ENCODE measurements at places on chromosomes 4 and X. TPM values are rescaled to one million over a fixed set of nuclear protein-coding genes. Genes with fewer than 3 reads are reported as not detected.

SERPINA7 gene
- total RNA-seq: not detected

TAPT1 gene
- total RNA-seq: 35.6 TPM

DNA sequence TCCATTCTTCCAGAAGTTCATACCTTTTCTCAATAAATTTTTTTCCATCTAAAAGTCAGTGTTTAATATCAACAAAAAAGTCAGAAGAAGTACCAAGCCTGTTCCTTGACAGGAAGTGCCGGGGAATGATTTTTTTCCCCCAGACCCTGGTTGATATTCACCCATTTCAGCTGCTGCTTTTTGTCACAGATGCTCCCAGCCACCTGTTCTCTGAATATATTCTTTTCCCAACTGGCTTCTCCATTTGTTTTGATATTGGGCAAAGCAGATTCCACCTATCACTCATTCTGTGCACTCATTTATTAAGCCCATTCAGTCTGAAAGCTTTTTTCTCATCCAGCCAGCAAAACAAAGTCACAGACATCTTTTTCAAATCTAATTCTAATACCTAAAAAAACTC is 139.9 kb downstream of the FRMPD4 start:
- H3K4me3 ChIP-seq: no peak overlapping the region
- no peaks in the 10 kb centered on the region for H3K36me3 ChIP-seq
- no peak for DNase-seq
- H3K27ac ChIP-seq: no peak overlapping the region
- no peaks in the 10 kb centered on the region for H3K27me3 ChIP-seq
- H3K4me1 ChIP-seq: no peaks in the 10 kb centered on the region

DNA sequence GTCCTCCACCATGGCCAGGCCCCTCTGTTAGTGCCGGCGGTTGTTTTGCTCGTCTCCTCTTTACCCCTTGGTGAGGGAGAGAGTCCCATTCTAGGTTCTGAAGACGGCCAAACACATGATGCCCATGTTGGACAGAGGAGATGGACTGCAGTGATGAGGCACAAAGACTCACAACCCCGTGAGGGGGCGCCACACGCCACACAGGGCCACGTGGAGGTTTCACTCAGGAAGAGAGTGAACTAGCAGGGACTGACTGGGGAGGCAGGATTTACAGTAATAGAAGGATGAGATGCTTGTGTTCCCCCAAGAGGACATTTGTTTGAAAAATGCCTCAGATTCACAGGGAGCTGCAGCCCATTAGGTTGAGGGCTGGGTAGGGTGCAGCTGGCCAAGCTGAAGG is 655.3 kb upstream of the FRG1 start:
- no peaks in the 10 kb centered on the region for H3K4me1 ChIP-seq
- H3K27ac ChIP-seq: no peak overlapping the region
- no peak overlapping the region for H3K4me3 ChIP-seq
- H3K36me3 ChIP-seq: no peaks in the 10 kb centered on the region
- no peak for DNase-seq

GRCh38 chr4:74638689-74639088 is 155.6 kb downstream of the BTC start:
- H3K27ac ChIP-seq: no peak overlapping the region
- no peak overlapping the region for H3K4me3 ChIP-seq
- H3K27me3 ChIP-seq: peaks cover 2% of the 10 kb centered on the region
- no peaks in the 10 kb centered on the region for H3K36me3 ChIP-seq
- H3K4me1 ChIP-seq: no peaks in the 10 kb centered on the region
- DNase-seq: no peak

ZNF157 gene
- 0.50 TPM for total RNA-seq

GRCh38 chrX:99719140-99719539 is 690.9 kb downstream of the PCDH19 start:
- H3K4me1 ChIP-seq: no peaks in the 10 kb centered on the region
- H3K36me3 ChIP-seq: no peaks in the 10 kb centered on the region
- no peaks in the 10 kb centered on the region for H3K27me3 ChIP-seq
- DNase-seq: no peak
- no peak overlapping the region for H3K4me3 ChIP-seq
- H3K27ac ChIP-seq: no peak overlapping the region

DNA sequence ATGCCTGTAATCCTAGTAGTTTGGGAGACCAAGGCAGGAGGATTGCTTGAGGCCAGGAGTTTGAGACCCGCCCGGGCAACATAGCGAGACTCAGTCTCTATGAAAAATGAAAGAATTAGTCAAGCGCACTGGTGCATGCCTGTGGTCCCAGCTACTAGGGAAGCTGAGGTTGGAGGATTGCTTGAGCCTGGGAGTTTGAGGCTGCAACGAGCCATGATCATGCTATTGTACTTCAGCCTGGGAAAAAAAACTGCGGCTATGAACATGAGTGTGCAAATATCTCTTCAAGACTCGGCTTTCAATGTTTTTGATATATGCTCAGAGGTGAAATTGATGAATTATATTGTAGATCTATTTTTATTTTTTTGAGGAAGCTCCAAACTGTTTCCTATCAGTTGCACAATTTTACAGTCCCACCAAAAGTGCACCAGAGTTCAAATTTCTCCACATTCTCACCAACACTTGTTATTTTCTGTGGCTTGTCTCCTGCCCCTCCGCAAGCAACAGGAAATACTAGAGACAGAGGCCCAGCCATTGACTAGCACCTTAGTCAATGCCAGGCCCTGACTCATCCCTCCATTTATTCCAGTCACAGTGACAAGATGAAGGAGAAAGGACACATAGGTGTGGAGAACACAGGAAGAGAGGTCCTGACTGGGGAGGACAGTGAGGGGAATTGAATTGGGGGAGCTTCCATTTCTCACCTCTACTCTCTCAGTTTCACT is 33.1 kb upstream of the ZNF41 start:
- no peak overlapping the region for H3K4me3 ChIP-seq
- no peaks in the 10 kb centered on the region for H3K36me3 ChIP-seq
- peaks cover 17% of the 10 kb centered on the region for H3K4me1 ChIP-seq
- no peaks in the 10 kb centered on the region for H3K27me3 ChIP-seq

SEPTIN6 gene
- total RNA-seq: 154 TPM

IL1RAPL1 gene
- not detected for total RNA-seq

GRCh38 chr4:23022032-23022431 is 329.3 kb downstream of the GBA3 start:
- no peaks in the 10 kb centered on the region for H3K36me3 ChIP-seq
- no peak for DNase-seq
- H3K27me3 ChIP-seq: no peaks in the 10 kb centered on the region
- no peaks in the 10 kb centered on the region for H3K4me1 ChIP-seq
- no peak overlapping the region for H3K4me3 ChIP-seq
- H3K27ac ChIP-seq: no peak overlapping the region

DNA sequence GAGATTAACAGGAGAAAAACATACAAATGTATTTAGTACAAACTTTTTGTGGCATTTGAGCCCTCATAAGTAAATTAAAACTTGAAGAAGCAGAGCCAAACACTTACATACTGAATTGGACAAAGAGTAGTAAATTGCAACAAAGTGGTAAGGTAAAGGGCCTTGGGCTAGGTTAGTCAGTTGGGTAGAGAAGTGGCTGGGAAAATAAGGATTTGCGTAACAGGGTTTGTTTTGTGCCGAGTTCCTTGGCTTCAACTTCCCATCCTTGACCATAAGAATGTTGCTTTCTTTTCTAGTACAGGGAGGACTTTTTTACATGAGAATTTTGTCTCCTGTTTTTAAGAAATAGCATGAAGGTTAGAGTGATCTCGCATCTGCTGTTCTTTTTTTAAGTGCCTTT is 33.3 kb upstream of the DSPP start:
- no peak for DNase-seq
- no peaks in the 10 kb centered on the region for H3K4me1 ChIP-seq
- no peak overlapping the region for H3K27ac ChIP-seq
- H3K4me3 ChIP-seq: no peak overlapping the region

GRCh38 chr4:11495291-11495690 is 66.6 kb upstream of the HS3ST1 start:
- H3K27me3 ChIP-seq: peaks cover 4% of the 10 kb centered on the region
- no peak for DNase-seq
- H3K4me3 ChIP-seq: no peak overlapping the region
- no peaks in the 10 kb centered on the region for H3K36me3 ChIP-seq
- H3K27ac ChIP-seq: no peak overlapping the region

DNA sequence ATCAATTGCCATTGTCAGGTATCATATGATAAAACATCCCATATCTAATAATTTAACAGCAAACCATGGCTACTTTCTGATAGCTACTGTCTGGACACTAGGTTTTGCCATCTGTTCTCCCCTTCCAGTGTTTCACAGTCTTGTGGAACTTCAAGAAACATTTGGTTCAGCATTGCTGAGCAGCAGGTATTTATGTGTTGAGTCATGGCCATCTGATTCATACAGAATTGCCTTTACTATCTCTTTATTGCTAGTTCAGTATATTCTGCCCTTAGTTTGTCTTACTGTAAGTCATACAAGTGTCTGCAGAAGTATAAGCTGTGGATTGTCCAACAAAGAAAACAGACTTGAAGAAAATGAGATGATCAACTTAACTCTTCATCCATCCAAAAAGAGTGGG is 7.0 kb downstream of the NPY5R start:
- no peaks in the 10 kb centered on the region for H3K4me1 ChIP-seq
- H3K36me3 ChIP-seq: no peaks in the 10 kb centered on the region
- H3K4me3 ChIP-seq: no peak overlapping the region

KIT gene
- not detected for total RNA-seq

DNA sequence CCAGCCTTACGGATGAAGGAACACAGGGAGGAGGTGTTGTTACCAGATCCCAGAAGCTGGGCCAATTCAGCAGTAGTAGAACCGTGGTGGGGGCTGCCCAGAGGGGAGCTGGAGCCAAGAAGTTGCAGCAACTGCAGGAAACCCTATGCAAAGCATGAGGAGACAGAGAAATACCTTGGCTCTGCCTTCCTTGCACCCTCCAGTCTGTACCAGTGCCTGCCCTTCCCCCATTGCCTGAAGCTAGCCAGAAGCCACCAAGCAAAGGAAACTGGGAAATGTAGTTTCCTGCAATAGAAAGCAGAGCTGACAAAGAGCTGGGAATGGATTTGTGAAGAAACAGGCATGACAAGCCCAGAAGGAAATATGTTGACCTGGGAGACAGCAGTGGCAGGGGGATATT is 108.7 kb upstream of the FUNDC1 start:
- H3K4me3 ChIP-seq: no peak overlapping the region
- no peak overlapping the region for H3K27ac ChIP-seq
- no peaks in the 10 kb centered on the region for H3K36me3 ChIP-seq
- H3K4me1 ChIP-seq: no peaks in the 10 kb centered on the region

NSG1 gene
- 9.1 TPM for total RNA-seq

GRCh38 chr4:163757219-163757618 is 262.7 kb downstream of the TMA16 start:
- H3K27me3 ChIP-seq: peaks cover 2% of the 10 kb centered on the region
- H3K4me3 ChIP-seq: no peak overlapping the region
- no peaks in the 10 kb centered on the region for H3K36me3 ChIP-seq
- H3K27ac ChIP-seq: no peak overlapping the region

RAB40AL gene
- not detected for total RNA-seq

DNA sequence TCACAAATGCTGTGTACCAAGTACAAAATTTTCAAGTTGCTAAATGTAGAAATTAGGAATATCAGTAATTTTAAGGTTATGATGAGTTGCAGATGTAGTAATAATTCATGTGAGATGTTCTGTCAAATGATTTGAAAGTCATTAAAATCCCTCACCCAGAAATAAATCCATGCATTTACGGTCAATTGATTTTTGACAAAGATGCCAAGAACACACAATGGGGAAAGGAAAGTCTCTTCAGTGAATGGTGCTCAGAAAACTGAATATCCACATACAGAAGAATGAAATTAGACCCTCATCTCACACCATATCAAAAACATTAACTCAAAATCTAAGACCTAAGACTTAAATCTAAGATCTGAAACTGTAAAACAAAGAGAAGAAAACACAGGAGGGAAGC is 12.9 kb upstream of the BMPR1B start:
- no peaks in the 10 kb centered on the region for H3K4me1 ChIP-seq
- H3K36me3 ChIP-seq: no peaks in the 10 kb centered on the region
- H3K4me3 ChIP-seq: no peak overlapping the region
- H3K27ac ChIP-seq: no peak overlapping the region
- H3K27me3 ChIP-seq: peaks cover 6% of the 10 kb centered on the region

- no peak overlapping the region for H3K27ac ChIP-seq
- no peak for DNase-seq
These were observed 363.3 kb downstream of the PCDH7 start for GRCh38 chr4:31083456-31083855.

DNA sequence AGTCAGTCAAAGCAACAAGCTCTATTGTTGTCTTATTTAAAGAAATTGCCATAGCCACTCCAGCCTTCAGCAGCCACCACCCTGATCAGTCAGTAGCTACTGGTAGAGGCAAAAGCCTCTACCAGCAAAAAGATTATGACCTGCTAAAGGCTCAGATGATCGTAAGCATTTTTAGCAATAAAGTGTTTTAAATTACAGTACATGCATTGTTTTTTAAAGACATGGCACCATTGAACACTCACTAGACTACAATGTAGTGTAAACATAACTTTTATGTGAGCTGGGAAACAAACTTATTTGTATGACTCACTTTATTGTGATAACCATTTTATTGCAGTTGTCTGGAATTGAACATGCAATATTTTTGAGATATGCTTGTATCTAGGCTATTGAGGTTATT is 32.3 kb upstream of the DYNLT3 start:
- H3K27me3 ChIP-seq: peaks cover 3% of the 10 kb centered on the region
- no peaks in the 10 kb centered on the region for H3K4me1 ChIP-seq
- no peak overlapping the region for H3K4me3 ChIP-seq
- H3K27ac ChIP-seq: no peak overlapping the region
- no peaks in the 10 kb centered on the region for H3K36me3 ChIP-seq
- DNase-seq: no peak

DNA sequence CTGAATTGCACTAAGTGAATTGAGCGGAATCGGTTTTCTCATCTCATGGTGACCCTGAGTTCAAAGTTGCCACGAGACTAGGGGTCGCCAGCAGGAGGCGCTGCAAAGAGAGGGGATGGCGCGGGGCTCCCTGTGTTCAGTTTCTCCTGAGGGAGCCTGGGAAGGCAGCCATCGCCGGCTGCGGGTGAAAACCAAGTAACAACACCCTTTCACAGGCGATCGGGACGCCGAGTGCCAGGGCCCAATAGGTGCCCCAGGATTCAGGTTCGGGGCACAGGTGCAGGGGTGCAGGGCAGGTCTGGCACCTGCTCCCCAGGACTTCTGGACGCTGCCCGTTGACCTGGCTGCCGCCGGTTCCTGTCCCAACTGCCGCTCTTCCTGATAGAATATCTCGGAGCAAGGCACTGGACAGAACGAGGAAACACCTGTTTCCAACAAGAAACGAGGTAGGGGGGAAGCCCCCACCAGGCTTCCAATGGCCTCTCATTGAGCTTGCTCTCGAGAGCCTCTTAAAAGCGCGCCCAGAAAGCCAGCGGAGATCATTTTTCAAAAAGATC is 1.1 kb upstream of the FGF16 start:
- H3K27ac ChIP-seq: no peak overlapping the region
- H3K4me3 ChIP-seq: peak overlapping the region; percentile 69
- DNase-seq: peak; percentile 48
- H3K4me1 ChIP-seq: peaks cover 3% of the 10 kb centered on the region
- H3K36me3 ChIP-seq: no peaks in the 10 kb centered on the region

PPA2 gene
- total RNA-seq: 123 TPM

All from activated CD4-positive, alpha-beta memory T cell treated with anti-CD3 and anti-CD28 coated beads for 36 hours (primary cell).